Activated CD8-positive, alpha-beta memory T cell treated with anti-CD3 and anti-CD28 coated beads, Interleukin-2, amount 50 U/mL, for 4 hours (primary cell): ENCODE measurements at places on chromosomes 2 and 18.

- no peak for DNase-seq
These were observed 1.8 kb downstream of the HOXD13 start for GRCh38 chr2:176094349-176094748.

- DNase-seq: no peak
These were observed 29.4 kb upstream of the ST3GAL5 start for GRCh38 chr2:85917887-85918795.

GRCh38 chr2:202034249-202035088, 814 bp downstream of the FZD7 start:
- DNase-seq: peak; percentile 34

- DNase-seq: no peak
These were observed 82.4 kb downstream of the RTP5 start for GRCh38 chr2:241951920-241952319.

DNA sequence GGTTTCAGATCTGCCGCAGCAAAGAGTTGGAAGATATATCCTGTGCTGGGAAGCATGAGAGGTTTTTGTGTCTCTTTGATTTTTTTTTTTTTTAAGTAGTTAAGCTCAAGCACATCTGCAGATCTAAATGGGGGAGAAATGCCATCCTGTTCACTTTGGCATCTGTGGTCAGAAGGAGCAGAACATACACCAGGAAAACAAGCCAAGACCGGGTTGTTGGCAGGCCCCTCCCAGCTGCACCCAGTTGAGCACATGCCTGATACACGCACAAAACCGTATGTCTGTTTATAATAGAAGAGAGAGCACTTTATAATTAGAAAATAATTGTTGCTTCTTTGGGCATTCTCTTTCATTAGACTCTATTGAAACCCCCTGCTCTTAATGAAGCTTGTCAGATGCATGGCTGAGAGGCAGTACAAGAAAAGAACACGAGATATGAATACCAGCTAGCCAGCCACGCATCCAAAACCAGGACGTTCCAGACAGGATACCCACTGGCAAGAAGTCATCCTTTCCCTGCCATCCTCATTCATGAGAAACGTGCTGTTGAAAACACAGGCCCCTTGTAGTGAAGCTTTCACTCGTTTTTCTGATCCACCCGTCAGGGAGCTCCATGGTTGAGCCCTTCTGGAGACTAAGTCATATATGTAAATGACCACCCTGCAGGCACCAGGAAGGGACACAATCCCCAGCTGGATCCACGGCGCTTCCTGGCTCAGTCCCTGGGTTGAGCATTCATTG, 152.2 kb downstream of the ALPK2 start:
- DNase-seq: no peak

DNA sequence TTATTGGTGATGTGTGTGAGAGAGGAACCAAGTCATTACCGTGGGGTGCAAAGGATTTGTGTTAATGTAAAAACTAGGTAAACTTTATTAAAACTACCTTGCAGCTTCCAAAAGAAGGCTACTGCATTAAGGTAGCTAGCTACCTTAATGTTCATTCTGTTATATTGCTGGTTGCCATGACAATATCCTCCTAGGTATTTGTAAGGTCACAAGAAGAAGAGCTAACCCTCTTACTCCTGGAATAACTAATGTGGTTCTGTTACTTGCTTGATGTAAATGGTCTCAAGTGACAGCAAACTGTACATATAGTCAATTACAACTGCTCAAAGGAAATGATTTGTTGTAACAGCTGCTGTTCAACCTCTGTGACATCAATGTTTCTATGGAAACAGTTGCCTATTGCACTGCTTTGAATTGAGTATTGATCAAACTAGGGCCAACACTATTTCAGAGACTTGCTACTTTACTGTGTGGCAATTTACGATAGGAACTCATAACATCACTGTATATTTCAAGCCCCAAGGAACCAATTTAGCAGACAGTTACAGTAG, 319.8 kb upstream of the HNRNPA3 start:
- DNase-seq: no peak

- DNase-seq: no peak
These were observed 61.1 kb upstream of the NRXN1 start for GRCh38 chr2:51093016-51093415.

DNA sequence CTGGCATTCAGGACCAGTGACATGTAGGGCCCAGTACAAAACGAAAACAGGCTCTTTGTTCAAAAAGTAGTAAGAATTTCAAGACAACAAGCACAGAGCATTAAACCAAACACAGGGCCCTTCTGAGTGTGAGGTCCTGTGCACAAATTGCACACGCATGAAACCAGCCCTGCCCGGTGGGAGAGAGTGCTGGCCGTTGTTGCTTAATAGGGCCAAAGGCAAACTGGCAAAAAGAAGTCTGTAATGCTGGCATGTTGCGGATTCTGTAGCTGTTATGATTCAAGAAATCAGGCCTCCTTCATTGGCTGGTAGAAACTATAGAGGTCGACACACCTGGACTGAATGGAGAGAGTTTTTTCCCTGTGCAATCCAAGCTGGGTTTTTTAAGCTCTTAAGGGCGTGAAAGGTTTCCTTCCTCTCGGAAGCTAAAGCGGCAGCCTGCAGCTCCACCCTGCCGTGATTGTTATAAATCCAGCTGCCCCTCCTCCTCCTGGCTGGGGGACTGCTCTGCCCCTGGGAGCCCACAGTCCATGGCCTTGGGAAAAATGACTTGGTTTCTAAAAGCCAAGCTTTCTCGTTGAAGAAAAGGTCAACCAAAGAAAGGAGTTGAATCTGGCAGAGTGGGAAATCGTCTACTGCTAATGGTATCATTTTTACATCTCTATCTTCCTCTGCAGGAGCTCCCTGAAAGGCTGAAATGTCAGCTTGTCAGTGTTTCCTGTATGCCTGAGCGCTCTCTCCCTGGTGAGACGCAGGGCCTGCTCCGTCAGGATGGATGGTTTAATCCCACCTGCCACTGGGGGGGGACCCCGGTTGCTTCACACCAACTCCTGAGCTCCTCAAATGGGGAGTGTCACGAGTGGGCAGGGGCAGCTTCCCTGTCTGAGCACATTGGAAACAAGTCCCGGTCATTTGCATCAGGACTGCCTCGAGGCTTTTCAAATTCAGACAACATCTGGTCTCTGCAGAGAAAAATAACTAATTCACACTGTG, 143.6 kb downstream of the ALPK2 start:
- DNase-seq: no peak

DNA sequence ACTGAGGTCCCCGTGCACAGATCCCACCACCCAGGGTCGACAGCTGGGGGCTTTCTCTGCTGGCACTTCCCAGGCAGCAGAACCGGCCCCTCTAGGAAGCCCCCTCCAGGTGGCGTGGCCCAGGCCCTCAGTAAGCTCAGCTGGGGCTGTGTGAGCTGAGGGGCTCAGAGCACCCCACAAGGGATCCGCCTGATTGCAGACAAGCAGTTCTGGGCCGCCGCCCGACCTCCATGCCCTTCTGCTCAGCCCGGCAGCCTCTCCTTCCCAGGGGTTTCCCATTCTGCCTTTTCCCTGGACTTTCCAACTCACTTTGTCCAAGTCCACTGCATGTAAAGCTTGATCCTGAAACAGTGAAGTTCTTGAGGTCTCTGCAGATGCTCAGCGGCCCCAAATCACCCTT, 76.4 kb downstream of the NFATC1 start:
- no peak for DNase-seq

GRCh38 chr2:173881886-173882285, 83.3 kb downstream of the SP3 start:
- no peak for DNase-seq

DNA sequence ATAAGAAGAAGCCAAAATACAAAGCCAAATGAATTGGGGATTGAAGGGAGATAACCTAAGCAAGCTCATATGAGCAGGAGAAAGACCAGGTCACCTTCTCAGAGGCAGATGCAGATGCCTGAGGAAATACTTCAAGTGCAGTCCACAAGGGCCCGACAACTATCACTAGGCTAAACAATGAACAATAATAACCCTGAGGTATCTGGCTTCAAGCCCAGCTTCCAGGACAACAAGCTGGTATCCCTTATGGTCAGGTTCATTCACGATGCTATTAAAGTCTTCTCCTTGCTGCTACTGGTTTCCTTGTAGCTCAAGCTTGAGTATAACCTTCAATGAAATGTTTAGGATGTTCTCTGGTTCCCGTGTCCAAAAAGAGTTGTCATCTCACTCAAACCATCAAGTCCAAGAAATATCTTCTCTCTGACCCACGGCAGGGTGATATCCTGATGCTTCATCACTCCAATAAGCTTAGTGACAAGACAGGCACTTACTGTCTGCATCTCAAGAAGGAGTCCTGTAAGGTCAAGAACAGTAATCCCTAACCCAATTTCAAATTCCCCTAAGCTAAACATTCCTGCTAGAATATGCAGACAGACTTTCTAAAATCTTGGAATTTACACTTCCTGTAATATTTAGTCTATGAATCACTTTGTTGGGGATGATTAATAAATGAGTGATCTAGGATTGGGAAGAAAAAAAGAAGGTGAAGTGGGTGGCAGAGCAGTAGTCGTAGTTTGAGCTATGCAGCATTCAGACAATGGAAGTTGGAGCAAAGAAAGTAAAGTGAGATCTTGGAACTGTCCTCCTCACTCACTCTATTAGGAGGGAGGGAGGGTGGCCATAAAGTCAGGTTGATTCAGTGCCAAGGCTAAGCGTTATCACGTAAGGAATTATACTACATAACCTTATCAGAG, 33.1 kb downstream of the CHN1 start:
- DNase-seq: no peak

DNA sequence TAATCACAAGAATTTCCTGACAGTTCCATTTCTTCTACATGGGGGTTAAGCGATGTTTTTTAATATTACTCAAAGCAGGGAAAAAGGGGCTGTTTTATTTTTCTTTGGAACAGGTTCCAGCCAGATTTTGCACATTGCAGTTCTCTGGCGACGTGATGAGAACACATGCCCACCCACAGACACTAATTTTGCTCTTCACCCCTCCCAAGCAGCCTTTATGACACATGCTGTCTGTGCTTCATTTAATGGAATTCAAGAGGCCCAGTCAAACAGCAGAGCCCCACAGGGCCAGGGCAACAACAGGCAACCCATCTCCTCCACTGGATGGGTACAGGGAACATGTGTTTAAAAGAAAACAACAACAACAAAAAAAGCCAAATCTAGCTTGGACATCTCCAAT, 70.8 kb downstream of the SPRED2 start:
- no peak for DNase-seq

GRCh38 chr2:231680285-231680991, 27.9 kb upstream of the PTMA start:
- DNase-seq: no peak

GRCh38 chr18:50194631-50195532, at the start of gene MYO5B:
TSS of gene MYO5B (minus strand) at chr18:50195147. CDS start at chr18:50194793, 354 bp downstream.
- peak; percentile 54 for DNase-seq

DNA sequence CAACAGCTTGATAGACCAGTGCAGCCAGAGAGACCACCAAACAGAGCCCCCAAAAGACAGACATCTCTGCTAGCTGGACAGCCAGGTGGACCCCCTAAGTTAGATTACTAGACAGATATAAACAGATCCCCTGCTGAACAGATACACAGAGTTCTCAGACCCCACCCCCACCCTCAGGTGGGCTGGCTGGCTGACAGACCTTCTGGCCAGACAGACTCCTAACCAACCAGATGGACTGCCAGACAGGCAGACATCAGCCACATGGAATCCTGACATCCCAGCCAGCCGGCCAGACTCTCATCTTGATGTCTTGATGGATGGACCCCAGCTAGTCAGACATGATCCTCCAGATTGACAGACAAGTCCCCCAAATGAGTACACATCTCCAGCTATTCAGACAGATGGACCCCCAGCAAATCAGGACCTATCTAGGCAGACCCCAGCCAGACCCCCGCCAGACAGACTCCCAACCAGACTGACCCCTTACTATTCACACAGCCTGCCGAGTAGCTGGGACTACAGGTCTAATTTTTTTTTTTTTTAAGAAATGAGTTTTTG, 18.0 kb downstream of the PTPN18 start:
- no peak for DNase-seq

DNA sequence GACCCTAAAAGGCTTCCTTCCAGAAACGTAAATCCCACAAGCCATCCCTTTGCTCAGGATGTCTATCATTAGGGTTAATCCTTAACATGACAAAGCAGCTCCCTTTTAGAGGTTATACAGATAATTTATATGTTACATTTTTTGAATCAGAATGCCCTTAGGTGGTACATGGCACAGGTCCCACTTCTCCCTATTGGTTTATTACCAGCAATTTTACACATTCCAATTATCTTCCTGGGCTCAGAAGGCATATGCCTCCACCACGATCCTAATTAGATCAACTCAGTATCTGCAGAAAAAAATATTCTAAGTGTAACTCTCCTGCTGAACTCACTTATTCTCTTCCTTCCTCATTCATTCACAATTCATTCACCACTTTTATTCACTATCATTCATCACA, 507.0 kb upstream of the MAP2 start:
- no peak for DNase-seq

GRCh38 chr18:11751341-11752115, 62.5 kb downstream of the GNAL start:
- no peak for DNase-seq

- no peak for DNase-seq
These were observed 60.1 kb upstream of the LRRTM1 start for GRCh38 chr2:80364524-80365212.

DNA sequence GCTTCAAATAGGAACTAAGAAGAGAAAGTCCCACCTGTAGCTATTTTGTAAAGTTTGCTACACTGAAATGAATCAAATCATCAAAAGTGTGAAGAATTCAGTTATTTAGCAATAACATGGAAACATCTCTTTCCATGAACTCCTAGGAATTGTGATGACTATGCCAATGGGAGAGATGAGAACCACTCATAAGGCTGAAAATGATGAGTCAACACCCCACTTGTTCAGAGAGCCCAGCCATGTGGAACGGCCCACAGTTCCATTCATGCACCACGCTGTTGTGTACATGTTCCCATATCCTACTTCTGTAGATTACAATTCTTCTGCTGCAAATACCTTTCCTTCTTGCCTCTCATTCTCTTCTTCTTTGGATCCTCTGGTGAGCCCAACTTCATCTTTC, 645.5 kb upstream of the ID2 start:
- DNase-seq: no peak

DNA sequence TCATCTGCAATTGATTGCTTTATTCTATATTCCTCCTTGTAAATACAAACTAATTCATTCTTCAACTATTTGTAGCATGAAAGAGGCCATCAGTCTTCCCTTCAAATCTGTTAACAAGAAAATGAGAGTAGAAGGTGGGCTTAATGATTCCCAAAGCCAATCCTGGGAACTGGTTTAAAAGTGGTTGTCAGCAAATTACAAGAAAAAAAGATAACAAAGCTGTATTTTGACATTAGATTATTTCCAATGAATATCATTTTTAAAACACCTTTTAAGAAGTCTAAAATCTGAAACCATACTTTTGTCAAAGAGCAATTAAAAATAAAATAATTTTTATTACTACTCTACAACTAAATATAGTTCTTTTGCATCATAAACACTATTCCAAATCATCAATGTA, 139.2 kb downstream of the DYM start:
- DNase-seq: no peak
